ENCODE measurements at places on chromosomes 13 and 19.

GRCh38 chr13:79833991-79834390, 353.0 kb downstream of the NDFIP2 start:
- DNase-seq: no peak

- DNase-seq: no peak
These were observed 181.9 kb downstream of the PCDH9 start for GRCh38 chr13:67048084-67048820.

GRCh38 chr19:30335306-30335886, 36.8 kb upstream of the ZNF536 start:
- DNase-seq: no peak

- DNase-seq: peak; percentile 17
These were observed 1520.0 kb upstream of the SLC10A2 start for GRCh38 chr13:104586051-104586746.

DNA sequence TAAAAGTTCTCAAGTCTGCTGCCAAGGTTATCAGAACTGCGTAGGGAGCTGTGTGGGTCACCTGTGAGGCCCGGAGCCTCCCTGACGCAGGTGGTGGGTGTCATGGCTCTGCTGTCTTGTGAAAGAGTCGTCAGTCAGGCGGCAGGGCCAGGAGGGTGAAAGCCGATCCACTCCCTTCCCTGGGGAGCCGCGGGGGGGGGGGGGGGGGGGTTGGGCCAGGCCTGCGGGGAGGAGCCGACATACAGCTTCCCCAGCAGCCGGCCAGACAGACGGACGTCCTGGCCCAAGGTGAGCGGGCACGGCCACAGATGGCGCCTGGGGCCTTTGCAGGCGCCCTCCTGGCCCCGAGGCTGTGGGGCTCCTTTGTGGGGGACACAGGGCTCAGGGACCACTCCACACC, 12.4 kb downstream of the SBNO2 start:
- DNase-seq: peak; percentile 90

DNA sequence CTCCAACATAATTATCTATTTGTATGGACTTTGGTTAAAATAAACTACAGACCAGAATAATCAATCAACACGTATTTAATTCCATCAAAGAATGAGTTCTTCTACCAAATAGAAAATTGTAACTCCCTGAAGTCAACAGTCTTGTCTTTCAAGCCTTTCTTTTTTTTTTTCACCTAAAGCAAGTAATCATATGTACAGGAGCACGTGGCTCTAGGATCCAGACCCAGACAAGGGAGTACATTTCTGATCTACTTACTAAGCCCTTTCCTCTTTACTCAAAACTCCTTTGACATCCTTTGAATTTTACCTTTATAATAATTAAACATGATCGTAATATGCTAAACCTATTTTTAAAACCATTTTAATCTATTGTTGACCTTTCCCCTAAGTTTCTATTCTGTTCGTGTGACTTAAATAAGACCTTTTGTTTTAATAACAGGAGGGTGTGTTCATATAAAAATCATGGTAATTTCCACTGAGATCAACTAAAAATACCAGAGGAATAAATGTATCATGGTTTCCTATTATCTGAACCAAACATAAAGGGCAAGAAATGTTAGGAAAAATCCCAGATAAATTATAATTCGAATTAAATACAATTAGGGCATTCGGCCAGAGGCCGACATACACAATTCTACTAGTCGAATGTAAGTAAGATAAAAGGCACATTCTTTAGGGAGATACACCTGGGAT, 1.7 kb downstream of the SLC7A1 start:
- DNase-seq: no peak

DNA sequence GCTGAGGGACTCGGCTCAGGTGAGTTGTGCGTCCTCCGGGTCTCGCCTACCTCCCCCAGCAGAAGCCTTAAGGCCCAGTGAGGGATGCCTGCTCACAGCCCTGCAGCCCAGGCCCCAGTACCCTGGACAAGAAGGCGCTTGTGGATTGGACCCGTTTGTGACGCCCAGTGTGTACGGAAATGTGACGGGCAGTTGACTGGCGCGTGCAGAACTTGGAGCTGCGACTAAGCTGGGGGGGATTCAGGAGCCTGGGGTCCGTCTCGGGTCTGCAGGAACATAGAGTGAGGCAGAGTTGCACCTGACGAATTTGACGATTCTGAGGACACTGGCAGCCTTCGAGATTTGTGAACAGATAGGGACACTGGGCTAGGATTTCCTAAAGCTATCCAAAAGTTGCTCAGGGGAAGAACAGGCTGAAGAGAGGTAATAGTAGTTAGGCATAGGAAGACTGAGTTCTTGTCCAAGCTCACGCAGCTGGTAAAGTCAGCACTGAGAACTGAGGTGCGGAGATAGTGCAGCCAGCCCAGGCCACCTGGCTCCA, 519 bp downstream of the ZNF551 start:
- no peak for DNase-seq

DNA sequence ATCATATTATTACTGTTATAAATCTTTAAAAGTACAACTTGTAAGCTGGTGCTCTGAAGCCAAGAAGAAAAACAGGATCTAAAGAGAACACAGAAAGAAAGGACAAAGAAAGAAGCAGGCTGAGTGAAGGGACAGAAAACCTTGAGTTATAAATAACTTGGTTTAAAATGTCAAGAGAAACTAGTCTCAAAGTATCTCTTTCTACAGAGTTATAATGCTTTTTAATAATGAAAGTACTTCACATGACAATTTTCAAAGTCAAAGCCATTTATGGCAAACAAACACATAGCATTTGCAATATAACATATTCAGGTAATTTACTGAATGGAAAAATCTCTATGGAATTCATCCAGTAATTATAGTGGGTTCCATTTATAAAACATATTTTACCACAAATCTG, 33.4 kb downstream of the CAB39L start:
- no peak for DNase-seq

- DNase-seq: no peak
These were observed 13.1 kb upstream of the TMEM161A start for GRCh38 chr19:19151418-19151817.

DNA sequence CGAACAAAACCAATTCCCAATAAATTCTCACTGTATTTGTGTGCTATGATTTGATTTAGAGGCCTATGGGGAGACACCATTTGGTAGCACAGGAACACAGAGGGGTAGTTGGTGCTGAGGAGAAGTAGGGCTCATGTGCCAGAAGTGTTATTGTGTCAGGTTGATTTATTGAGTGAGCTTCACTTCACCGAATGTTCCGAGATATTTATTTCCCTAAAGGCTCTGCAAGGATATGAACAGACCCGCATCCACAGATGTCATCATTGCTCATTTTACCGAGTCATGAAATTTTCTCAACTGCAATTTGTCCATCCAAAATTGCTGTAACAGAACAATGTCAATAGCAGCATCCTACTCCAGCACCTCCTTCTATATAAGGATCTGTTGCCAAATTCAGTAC, 69.5 kb downstream of the DACH1 start:
- DNase-seq: no peak

DNA sequence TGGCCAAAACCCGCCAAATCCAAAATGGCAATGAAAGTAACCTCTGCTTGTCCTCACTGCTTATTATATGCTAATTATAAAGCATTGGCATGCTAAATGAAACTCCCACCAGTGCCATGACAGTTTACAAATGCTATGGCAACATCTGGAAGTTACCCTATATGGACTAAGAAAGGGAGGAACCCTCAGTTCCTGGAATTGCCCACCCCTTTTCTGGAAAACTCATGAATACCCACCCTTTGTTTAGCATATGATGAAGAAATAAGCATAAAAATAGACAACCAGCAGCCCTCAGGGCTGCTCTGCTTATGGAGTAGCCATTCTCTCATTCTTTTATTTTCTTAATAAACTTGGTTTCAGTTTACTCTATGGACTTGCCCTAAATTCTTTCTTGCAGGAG, 269.8 kb downstream of the OLFM4 start:
- no peak for DNase-seq

GRCh38 chr13:76975863-76976262, 16.0 kb upstream of the CLN5 start:
- DNase-seq: no peak

GRCh38 chr19:49106648-49107135, 7.5 kb upstream of the LIN7B start:
- no peak for DNase-seq

DNA sequence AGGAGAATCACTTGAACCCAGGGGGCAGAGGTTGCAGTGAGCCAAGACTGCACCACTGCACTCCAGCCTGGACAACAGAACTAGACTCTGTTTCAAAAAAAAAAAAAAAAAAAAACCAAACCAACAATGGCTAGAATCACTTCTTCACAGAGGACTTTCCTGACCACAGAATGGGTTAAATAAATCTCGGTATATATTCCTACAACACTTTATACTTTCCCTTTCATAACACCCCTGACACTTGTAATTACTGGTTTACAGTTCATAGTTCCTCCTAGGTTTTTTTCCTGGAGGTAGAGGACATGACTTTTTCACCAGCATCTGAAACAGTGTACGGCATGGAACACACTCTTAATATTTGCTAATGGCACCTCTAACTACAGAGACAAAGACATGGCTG, 31.4 kb downstream of the ZDHHC20 start:
- no peak for DNase-seq

DNA sequence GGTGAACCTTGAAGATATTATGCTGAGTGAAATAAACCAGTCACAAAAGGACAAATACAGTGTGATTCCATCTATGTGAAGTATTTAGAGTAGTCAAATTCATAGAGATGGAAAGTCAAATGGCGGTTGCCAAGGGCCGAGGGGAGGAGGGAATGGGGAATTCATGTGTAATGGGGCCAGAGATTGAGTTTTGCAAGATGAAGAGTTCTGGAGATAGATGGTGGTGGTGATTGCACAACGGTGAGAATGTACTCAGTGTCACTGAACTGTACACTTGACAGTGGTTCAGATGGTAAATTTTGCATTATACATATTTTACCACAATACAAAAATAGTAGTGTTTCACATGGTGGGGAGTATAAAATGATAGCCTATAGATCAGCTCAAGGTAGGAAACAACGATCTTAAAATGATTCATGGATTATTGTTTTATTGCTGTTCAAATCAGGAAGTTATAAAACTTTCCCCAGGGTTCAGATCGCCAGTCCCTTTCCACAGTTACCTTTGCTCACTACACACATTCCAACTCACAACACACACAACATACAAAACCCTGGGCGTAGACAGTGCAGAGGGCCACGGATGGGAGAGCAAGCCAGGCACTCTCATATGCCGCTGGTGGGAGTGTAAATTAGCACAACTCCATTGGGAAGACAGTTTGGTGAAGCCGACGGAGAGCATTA, 219.9 kb downstream of the ZIC5 start:
- no peak for DNase-seq

DNA sequence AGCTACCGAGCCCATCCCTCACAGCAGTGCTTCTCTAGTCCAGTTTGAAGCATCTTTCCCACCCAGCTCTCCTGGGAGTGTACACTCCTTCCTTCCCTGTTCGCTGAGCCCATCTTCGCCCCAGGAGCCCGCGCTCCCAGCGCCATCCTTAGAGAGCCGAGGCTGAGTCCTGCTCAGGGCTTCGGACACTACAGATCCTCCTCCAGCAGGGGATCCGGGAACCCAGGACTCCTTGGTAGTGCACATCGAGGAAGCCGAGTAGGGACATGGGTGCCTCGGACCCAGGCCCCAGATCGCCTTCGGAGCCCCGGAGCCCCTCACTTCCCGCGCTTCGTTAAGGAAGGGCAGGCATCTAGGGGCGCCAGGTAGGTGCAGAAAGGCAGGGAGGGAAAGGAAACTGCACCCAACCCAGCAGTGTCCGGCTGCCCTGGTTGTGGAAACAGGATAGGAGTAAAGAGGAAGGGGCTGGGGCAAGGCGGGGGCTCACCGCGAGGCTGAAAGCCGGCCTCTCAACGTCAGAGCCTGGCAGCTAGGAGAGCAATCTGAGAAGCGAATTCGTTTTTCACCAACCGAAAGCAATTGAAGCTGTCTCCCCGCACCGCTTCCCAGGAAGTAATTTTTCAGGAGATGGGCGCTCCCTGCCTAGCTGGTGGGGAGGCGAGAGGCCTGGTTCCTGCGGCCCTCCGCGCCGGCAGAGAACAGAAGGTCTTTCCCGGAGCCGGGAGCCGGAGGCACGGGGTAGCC, 1.0 kb downstream of the PDX1 start:
- no peak for DNase-seq

- no peak for DNase-seq
These were observed 559.8 kb upstream of the ATXN8OS start for GRCh38 chr13:69547780-69548179.

- peak; percentile 88 for DNase-seq
These were observed 7.4 kb downstream of the ETHE1 start for GRCh38 chr19:43519436-43520088.

DNA sequence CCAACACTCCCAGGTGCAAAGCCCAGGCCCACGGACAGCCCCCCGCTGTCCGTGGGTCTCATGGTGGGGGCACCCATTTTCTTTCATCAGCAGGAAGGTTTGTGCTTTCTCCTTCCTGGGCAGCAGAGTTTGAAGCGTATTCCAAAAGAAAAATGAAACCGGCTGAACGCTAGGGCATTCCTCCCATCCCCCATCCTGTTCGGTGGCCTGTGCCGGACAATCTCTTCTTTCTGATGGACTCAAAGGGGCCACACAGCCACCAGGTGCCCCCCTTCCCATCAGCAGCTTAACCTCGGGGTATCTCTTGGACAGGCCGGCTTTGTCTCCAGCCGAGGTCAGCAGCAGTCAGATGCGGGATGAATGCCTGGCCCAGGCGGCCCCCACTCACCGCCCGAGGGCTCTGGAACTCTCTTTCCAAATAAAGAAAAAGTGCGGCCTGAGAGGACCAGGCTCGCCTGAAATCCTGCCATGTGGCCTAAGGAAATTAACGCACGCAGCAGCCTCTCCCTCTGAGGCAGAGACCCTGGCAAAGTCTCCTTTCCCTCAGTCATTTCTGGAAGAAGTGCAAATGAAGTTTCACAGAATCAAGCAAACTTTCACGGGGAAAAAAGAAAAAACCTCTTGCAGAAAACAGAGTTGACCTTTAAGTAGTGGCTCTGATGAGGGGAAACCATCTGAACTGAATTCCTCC, 67.8 kb downstream of the RASA3 start:
- peak; percentile 35 for DNase-seq

DNA sequence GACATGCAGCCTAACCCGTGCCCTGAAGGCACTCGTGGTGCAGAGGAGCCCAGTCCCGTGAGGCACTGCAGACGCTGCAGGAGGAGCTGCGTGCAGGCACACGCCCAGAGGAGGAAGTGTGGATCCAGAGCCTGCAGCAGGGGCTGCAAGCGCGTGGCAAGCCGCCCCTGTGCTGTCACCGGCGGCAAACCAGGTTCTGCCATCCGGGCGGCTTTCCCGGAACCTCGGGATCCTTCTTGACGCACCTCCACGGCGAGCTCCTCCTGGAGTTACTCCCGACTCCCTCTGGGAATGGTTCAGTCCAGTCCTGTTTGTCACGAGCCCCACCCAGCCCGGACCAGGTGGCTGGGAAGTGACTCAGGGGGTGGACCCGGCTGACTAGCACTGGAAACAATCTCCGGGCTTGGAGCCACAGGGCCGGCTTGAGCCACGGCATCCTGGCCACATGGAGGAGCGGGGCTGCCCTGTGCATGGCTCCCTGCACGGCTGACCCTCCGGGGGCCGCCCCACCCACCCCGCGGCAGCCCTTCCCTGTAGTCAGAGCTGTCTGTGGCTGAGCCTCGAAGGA, 10.2 kb downstream of the DPP9 start:
- peak; percentile 99 for DNase-seq

GRCh38 chr13:44575035-44575434, 1.1 kb downstream of the TSC22D1 start:
- no peak for DNase-seq
